Jurkat, Clone E6-1 (cell line): ENCODE measurements at places on chromosomes 6 and 20.

- DNase-seq: peak; percentile 83
These were observed 15.9 kb downstream of the TMEM200A start for GRCh38 chr6:130381459-130382380.

GRCh38 chr20:35122756-35123405 is 24.3 kb downstream of the EDEM2 start:
- no peak for DNase-seq

DNA sequence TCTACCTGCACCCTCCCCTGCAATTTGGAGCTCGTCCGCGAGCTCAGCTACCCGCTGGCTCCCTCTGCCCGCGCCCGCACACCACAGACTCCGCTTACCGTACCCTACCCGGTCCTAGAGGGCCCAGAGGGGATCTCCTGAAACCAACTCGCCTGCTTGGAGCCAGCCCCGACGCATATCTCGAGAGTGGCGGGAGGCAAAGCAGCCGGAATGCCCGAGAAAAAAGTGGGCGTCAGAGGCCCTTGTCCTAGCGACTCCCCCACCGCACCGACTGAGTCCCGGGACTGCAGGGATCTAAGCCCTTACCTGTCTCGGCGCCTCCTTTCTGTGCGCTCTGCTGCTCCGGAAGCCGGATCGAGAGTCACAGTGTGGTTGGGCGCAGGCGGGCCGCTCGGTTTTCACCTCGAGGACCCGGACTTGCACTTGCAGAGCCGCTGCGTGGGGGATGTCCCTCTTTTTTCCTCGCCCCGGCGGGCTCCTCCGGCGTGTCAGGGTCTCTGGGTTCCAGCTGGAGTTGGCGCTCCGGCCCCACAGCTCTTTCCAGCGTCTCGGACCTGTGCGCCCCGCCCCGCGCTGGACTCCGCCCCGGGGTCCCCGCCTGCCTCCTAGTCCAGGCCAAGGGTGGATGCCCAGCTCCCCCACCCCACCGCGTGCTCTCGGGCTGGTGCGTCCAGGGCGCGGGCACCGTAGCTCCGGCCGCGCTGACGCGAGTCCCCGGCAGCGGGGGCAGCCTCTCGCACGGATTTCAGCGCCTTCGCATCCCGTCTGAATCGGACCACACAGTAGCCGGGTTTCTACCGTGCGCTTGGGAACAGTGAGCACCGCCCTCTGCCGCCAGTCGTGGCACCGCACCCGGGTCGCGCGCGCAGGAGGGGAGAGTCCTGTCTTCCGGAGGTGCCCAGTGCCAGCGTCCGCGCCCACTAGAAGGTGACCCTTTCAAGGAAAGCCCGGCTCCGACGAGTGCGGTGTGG is at the start of gene PROKR2:
PROKR2 (minus strand) TSS at position 767 of the 971 bp plus-strand sequence. CDS start 2,585 bp downstream, outside the sequence.
- no peak for DNase-seq

GRCh38 chr20:6632187-6632586 is 135.3 kb upstream of the BMP2 start:
- DNase-seq: no peak

GRCh38 chr6:130115036-130115435 is 96.7 kb downstream of the L3MBTL3 start:
- no peak for DNase-seq

- peak; percentile 12 for DNase-seq
These were observed 126.2 kb downstream of the RNF144B start for GRCh38 chr6:18513253-18513798.

GRCh38 chr6:118506071-118506638 is 41.9 kb upstream of the PLN start:
- DNase-seq: no peak

DNA sequence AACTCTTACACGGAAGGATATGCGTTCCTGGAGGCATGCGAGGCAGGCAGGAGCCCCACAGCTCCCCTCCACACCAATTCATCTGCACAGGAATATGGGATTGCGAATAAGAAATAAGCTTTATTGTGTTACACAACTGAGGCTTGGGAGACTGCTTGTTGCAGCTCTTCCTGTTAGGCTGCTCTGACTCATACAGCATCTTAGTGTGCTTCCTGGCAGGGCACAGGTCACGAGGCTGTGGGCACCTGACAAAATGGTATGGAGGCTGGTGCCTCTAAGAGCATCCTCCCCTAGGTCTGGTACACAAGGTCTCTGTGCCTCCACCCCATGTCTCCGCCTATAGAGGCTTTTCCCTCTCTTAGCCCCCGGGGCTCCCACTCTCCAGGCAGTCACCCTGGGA is 6.8 kb downstream of the SLC22A3 start:
- no peak for DNase-seq

DNA sequence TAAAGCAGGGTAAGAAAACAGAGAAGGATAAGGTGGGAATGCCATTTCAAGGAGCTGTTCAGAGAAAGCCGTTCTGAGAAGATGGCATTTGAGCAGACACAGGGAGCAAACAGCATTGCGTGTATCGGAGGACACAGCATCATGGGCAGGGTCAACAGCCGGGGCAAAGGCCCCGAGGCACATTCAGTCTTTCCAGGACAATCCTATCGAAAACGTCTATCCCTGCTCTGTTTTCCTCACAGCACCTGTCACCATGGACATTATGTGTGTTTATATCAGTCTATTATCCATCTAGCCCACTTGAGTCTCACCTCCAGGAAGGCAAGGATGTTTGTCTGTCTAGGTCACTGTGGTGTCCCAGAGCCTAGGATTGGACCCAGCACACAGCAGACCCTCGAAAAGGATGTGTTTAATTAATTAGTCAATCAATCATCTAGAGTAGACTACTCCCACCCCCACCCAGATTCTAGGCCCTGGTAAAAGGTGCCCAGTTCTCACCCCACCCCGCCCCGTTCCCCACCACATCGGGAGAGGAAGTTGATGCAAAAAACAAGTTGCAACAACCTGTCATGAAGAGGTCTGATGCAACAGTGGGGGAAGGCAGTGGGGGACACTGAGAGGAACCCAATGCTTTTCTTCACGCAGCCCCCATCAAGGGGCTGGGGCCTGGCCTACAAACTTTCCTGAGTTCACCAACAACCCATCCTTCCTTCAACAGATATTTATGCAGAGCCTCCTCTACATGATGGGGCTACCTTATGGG is 66.6 kb downstream of the PREX1 start:
- DNase-seq: peak; percentile 17

- no peak for DNase-seq
These were observed 107.1 kb downstream of the QRSL1 start for GRCh38 chr6:106736502-106736901.

DNA sequence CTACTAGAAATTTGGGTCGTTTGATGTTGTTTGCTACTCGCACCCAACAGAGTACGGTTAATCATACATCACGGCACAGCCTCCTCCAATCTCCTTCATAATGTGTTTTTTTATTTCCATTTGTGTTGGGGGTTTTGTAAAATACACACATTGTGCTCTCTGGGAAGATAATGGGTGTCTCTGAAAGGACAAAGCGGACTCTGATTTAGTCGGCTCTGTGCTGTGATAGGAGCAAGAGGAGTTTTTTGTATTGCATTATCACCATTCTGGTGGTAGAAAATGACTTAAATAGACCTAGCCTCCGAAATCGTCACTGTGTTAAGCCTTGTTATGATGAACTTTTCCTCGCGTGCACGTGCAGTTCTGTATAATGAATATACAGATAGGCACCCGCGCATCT is 196.3 kb downstream of the CDH4 start:
- no peak for DNase-seq

DNA sequence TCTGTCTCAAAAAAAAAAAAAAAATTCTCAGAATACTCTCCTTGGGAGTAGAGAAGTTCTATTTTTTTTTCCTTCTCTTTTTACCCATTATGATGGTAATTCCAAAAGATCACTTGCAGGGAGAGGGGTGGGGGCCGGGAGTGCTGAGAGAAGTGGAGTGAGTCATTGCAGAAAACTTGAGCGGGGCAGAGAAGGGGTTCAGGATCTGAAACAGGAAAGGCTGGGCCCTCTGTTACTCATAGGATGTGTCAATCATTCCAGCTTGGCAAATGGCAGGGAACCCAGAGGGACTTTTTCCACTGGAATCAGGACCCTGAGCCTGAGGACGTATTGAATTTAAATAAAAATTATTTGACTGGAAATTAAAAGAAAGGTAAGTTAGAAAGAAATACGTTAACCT is 111.4 kb upstream of the ARMC2 start:
- DNase-seq: no peak

DNA sequence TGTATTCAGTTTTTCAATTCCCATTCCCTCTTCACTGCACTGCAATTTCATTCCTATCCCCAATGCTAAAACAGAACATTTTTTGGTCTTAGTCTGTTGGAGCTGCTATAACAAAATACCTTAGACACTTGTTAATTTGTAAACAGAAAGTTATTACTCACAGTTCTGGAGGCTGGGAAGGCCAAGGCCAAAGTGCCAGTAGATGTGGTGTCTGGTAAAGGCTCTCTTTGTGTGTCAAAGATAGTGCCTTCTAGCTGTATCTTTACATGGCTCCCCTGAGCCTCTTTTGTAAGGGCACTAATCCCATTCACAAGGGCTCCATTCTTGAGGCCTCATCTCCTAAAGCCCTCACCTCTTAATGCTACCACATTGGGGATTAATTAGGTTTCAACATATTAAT is 40.0 kb downstream of the PHIP start:
- no peak for DNase-seq

DNA sequence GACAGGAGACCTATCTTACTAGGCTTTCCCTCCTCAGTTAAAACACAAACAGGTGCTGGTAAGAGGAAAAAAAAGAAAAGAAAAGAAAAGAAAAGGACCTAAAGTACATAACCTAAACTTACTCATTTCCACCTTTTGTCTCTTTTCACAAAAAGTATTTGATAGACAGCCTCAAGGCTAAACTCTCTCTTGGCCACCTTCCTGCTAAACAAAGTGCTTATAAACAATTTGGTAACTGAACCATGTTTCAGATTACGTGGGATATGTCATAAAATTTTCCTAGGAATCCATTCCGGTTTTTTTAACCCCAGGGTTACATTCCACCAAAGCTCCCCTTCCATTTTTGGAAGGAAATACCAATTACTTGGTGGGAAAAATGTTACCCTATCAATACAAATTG is 109.0 kb downstream of the PRND start:
- DNase-seq: no peak

GRCh38 chr20:13121840-13122515 is 99.1 kb upstream of the ISM1 start:
- DNase-seq: no peak

DNA sequence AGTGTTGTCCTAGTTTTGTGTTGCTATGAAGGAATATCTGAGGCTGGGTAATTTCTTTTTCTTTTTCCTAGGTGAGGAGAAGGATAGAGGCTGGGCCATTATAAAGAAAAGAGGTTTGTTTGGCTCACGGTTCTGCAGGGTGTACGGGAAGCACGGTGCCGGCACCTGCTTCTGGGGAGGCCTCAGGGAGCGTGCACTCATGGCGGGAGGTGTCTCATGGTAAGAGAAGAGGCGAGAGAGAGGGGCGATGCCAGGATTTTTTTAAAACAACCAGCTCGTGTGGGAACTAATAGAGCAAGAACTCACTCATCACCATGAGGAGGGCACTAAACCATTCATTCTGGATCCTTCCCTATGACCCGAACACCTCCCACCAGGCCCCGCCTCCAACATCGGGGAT is 14.2 kb upstream of the NPBWR2 start:
- no peak for DNase-seq

- DNase-seq: no peak
These were observed 120.9 kb upstream of the IFNGR1 start for GRCh38 chr6:137339929-137340559.

DNA sequence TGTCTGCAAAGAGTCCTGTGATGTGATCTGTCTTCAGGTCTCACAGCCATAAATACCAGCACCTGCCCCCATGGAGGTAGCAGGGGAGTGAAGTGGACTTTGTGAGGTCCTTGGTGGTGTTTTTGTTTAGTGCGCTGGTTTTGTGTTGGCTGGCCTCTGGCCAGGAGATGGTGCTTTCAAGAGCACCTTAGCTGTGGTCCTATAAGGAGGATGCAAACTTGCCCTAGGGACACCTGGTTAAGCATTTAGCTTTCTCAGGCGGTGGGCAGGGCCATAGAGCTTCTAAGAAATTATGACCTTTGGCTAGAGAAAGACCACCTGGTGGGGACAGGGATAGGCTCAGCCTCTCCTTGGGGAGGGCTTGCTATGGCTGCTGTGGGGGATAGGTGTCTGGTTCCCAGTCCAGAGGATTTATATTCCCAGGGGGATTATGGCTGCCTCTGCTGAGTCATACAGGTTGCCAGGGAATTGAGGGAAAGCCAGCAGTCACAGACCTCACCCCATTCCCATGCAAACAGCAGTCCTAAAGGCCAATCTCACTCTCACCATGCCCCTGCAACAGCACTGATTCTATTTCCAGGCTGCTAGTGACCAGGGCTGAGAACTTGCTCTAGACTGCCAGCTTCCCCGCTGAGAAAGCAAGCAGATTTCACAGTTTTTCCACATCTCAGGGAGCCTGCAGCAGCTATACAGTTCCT is 259.3 kb downstream of the TFAP2B start:
- DNase-seq: no peak

DNA sequence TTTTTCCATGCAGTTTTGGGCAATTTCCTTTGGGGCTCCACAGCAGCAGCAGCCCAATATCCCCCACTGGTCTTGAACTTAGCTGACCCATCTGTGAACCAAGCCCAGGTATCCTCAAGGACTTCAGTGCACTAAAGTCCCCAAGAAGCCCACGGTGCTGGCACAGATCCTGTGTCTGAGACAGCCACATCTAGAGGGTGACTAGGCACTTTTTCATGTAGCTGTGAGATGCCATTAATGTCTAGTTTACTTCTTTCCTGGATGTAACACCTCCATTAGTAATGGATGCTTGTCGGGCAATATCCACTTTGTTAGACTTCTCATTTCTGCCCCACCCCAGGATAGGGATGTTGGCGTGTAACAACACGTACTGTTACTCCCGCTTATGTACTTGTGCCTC is 176.2 kb upstream of the PROKR2 start:
- no peak for DNase-seq

DNA sequence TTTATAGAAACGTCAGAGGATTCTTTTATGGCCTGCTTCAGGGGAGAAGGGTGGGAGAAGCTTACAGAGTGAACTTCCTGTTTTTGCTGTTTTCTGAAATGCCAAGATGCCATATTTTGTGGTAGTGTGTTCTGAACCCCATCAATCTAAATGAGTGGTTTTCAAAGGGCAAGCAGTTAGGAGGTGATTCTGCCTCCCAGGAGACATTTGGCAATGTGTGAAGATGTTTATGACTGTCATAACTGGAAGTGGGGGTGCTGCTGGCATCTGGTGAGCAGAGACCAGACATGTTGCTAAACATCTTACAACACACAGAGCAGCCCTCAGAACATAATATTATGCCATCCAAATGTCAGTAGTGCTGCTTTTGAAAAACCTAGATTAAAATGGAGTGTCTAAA is 6.0 kb upstream of the PRL start:
- DNase-seq: no peak

GRCh38 chr6:33590531-33591198 is 10.6 kb upstream of the BAK1 start:
- DNase-seq: no peak

DNA sequence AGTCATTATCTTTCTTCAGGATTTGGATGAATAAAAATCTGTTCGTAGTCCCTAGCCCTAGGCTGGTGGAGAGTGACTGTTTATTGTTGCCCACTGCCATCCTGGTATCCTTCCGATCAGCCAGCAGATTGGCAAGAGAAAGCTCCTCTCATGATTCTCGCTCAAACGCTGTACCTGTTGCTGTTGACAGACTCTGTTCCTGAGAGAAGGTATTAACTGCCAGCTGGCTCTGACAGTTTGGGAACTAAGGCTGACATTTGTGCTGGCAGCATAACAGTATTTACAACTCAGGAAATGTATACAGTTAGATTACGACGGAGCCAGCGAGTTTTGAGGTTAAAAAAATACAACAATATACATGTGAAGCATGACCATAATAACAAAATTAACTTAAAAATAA is 674.5 kb downstream of the PRKN start:
- no peak for DNase-seq

- no peak for DNase-seq
These were observed 223.6 kb downstream of the HIVEP2 start for GRCh38 chr6:142721215-142721920.

- DNase-seq: peak; percentile 45
These were observed 5.2 kb downstream of the SIRPA start for GRCh38 chr20:1900321-1900801.
